ENCODE measurements at places on chromosomes 5 and 9.
A peak's percentile ranks its signal among the peaks of the same experiment; 100 is the strongest.

DNA sequence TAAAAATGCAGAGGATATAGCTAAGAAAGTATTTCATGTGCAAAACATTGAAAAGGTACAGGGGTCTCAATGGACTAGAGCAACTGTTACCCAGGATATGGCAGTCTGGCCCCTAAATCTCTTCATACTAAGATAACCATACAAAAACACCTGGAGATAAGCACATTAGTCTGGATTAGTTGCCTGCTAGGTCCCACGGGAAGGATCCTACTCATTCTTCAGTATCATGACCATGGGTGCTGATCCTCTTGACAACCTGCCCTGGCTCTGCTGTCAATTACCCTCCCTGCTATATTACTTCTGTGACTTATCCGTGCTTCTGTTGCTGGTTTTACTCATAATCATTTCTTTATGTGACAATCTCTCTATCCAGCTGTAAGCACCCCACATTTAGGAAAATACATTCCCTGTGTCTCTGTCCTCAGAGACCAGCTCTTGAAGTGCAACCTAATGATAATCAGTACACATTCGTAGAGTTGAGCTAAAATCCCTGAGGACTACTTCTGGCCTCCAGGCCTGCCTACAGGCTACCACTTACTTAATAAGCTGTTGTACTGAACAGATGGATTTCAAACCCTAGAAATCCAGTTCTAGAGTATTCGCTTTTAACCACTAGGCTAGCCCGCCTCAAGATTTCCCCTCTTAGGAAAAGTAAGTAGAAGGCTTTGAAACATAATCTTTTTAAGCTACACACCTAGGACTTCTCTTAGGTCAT, 190.5 kb upstream of the OR13F1 start:
- DNase-seq = no peak

DNA sequence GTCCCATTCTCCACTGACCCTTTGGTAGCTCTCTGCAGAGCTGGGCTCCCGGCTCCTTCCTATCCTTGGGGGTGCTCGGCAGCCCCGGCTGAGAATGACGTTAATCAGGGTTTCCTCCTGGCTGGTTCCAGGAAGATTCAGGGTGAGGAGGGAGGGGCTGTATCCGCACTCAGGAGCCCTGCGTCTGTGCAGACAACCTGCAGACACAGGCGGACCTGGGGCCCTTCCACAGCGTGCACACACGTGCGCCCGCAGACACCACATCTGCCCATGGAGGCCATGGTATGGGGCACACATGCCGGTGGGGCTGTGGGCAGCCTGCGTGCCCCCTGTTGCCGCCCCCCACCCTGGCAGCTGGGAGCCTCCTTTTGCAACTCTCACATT, 66.6 kb upstream of the RNU6ATAC start:
- DNase-seq = no peak

- no peak for DNase-seq
These were observed 8.3 kb downstream of the DCTN4 start for GRCh38 chr5:150750469-150750868.

- no peak for DNase-seq
These were observed 7.8 kb upstream of the DNAJC18 start for GRCh38 chr5:139446956-139447779.

DNA sequence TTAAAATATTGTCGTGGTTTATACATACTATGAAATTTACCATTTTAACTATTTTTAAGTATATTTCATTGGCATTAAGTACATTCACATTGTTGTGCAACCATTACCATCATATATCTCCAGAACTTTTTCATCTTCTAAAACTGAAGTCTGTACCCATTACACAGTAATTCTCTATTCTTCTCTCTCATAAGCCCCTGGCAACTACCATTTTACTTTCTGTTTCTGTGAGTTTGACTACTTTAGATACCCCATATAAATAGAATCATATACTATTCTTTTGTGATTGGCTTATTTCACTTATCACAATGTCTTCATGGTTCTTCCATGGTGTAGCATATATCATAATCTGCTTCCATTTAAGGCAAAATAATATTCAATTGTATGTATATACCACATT, 30.3 kb downstream of the NDUFS4 start:
- no peak for DNase-seq

- DNase-seq = no peak
These were observed 38.0 kb downstream of the OSMR start for GRCh38 chr5:38883842-38884241.

- no peak for DNase-seq
These were observed 35.2 kb downstream of the RLN2 start for GRCh38 chr9:5269249-5269715.

DNA sequence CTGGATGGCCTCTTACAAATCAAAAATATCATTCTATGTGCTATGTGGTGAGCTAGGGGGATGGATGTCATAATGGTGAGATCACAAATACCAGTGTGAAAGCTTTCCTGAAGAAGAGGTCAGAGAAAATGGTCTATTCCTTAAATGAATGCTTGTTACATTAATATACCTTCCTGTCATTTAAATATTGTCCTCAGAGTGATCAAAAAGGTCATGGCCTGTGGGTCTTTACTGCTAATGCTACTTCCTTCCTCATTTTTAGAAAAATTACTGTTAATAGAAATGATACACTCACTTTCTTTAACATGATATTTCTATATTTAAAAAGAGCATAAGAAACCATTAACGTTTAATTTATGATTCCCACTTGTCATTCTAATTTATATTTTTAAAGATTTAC, 9.7 kb downstream of the OMD start:
- DNase-seq = no peak

DNA sequence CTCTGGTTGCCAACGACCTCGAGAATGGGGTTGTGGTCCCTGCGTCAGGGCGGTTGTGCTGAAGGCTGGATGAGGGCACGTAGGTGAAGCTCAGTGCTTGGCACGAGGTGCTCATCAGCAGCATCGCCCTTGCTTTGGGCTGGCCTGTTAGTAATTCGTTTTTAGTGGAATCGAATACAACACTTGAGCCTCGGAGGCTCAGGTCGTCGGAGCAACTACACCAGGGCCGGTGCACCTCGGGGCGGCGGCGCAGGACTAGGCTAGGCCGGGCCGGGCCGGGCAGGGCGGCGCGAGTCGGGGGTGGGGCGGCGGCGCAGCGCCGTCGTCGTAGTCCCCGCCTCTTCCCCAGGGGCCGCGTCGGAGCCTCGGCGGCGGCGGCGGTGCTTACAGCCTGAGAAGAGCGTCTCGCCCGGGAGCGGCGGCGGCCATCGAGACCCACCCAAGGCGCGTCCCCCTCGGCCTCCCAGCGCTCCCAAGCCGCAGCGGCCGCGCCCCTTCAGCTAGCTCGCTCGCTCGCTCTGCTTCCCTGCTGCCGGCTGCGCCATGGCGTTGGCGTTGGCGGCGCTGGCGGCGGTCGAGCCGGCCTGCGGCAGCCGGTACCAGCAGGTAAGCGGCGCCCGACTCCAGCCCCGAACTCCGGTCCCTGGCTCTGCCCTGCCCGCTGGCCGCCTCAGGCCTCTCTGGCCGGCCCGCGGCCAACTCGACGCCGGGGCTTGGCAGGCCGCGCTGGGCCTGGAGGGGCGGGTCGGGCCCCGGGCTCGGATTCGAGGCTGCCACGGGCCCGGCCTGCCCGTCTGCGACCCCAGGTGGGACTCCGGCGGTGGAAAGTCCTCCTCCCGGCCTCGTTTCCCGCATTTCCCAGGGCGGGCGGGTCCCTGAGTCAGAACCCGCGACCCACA, at the start of gene NDFIP1:
TSS of gene NDFIP1 (plus strand) at position 348 of the 899 bp plus-strand sequence. CDS start at position 544, 196 bp downstream.
- peak; percentile 82 for DNase-seq

DNA sequence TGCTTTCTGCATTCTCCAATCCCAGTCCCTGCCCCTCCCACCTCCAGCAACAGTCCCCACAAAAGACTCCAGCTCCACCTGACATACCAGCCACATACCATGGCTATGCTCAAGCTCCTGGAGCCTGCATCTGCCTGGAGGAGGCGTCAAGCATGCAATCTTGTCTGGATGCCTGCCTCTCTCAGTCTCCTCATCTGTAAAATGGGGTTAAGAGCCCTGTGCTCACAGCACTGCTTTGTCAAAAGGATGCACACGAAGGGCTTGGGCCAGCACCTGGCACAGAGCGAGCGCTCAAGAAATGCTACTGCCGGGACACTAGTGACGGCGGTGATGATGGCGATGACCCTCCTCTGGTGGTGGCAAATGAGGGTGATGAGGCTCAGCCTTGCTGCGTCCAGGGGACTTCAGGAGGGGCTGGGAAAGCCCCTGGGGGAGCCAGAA, 202.9 kb upstream of the IER5L start:
- peak; percentile 39 for DNase-seq

DNA sequence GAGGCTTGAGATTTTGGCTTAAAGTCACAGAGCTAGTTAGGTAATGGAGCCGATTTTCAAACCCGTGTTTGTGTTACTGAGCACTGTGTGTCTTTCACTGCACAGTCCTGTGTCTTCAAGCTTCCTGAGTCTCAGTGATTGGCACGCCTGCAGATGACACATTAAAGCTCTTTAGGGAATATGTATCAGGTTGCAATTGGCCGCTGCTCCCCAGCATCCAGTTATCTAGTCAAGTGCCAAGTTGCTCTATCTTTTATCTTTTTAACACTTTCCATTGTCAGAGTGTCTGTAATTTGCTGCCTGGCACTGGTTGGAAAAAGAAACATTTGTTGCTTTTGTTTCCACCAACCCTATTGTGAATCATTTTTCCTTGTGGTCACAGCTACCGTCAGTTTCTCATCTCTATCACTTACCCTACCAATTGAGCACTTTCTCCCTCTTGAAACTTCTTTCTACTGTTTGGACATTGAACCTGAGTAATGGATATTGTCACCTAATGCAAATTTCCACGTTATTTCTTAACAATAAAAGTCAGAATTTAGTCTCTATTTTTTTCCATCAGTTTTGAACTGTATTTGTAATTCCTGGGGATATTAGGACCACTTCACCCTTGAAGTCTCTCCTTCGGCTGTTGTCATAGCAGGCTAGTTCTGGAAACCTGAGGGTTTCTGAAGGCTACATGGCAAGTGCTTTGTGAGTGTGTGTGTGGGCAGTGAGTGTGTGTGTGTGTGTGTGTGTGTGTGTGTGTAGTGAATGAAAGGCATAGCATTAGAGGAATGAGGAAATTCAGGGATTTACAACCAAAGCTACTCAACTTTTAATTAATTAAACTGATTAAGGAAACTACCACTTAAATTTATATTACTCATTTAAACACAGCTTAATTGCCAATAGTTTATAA, 274.3 kb downstream of the ISL1 start:
- no peak for DNase-seq

DNA sequence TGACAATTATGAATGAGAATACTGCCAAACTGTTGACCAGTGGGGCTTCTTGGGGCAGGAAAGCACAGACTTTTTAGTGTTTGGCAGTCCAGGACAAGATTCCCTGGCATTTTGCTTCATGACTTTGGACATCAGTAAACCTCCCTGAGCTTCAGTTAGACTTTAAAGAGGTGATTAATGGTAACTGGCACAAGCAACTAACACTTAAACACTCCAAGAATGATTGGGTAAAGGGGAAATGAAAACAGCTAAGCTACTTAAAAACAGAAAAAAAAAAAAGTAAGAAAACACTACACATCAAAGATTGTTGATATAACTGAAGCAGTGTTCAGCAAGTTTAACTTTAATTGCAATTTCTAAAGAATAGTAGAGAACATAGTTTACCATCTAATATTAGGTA, 13.4 kb downstream of the PAIP1 start:
- no peak for DNase-seq

DNA sequence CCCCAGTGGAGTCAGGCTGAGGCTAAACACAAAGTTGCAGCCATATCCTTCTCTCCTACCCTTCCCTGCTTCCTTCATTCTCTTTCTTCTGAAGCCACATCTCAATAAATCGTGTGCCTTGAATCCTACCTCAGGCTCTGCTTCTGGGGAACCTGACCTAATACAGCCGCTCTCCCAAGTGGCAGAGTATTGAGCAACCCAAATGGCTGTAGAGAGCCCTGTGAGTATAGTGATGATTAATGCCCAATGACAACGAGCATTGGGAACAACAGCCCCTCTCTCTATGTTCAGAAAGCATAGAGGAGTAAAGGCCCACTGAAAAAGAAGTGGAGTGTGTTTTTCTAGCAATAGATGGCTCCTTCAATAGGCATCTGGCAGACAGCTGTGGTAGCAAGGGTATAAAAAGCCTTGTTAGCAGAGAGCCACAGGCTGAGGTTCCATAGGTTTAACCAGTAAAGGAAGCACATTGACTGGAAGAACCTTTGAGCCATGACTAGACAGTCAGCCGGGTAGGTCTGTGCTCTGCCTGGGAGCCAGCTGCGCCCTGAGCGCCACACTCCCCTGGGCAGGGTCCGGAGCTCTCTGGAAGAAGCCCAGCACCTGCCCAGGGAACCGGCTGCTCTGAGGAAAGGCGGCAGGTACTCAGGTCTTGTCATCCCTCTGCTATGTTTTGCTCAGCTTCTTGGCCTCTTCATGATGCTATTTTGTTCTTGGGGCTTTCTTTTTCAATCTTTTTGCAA, 22.6 kb upstream of the HSPA9 start:
- no peak for DNase-seq
